ENCODE measurements at places on chromosomes 7 and 10.

DNA sequence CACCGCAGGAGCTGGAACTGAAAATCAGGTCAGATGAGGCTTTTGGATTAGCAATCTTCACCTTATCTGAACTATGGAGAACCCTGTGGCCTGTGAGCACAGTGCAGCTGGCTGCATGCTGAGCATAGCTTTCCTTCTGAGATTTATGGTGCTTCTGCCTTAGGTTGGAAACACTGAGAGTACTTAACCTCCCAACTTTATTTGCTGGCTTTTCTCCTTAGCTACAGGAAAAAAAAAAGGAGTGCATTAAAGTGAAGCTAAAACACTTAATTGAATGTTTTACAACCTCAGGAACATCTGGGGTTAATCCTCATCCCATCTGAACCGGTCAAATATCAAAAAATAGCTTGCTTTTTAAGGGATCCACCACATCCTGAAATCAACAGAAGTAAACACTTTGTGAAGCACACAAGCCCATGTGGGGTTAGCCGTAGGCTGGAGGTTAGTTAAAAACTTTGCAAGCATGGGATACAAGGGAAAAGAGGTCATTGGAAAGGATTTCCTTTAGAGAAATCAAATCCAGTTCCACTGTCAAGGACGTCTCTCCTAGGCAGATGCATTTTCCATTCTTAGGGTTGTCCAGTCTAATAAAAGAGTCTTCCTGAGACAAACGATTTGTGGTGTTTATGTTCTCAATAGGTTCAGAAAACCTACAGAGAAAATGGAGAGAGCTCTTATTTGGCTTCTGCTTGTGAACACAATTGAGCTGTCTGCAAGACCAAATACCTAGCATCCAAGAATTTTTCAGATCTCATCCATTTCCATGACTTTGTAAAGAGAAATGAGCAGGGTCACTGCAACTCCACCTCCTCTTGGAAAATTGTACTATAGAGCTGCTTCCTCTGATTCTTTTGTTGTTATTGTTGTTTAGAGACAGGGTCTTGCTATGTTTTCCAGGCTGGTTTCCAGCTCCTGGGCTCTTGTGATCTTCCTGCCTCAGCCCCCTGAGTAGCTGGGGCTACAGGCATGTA is 470.4 kb upstream of the IGFBP3 start:
- no peak for DNase-seq

- DNase-seq = no peak
Measured at GRCh38 chr10:124482876-124483275, 21.3 kb downstream of the LHPP start.

DNA sequence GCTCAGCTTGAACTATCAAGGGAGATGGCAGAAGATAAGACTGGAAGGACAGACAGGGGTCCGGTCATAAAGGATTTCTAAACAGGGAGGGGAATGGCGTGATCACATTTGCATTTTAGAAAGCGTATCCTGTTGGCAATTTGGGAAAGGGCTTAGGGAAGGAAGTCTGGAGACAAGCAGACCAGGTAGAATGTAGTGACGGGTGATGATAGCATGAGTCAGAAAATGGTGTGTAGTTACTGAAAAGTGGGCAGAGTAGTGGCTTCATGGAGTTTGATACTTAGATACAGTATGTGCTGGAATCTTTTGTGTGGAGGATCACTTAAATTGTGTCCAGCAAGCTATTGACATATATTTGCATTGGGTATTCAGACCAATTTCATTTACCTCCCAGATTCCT is 61.2 kb downstream of the LRGUK start:
- DNase-seq = no peak

DNA sequence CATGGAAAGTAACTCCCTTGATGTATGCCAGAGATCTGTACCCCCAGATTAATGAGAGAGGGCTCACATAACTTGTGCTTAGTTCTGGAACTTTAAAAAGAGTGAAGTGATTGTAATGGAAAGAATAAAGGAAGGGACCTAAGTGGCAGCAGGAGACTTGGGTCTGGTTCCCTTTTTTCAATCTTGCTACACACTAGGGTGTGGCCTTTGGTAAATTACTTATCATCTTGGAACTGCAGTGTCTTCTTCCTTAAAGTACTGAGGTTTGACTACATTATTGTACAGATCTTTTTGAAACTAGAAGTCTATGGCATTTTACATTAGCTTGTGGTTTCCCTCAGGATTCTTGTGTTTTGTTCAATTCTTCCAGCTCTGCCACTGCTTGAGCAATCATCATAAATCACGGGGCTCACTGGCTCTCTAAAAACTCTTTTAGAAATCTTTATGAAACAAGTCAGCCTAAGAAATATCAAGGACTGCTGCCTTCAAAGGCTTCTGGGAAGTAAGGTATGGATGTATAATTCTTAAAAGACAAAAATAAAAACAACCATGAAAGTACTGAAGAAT is 22.5 kb upstream of the CHRM2 start:
- no peak for DNase-seq

DNA sequence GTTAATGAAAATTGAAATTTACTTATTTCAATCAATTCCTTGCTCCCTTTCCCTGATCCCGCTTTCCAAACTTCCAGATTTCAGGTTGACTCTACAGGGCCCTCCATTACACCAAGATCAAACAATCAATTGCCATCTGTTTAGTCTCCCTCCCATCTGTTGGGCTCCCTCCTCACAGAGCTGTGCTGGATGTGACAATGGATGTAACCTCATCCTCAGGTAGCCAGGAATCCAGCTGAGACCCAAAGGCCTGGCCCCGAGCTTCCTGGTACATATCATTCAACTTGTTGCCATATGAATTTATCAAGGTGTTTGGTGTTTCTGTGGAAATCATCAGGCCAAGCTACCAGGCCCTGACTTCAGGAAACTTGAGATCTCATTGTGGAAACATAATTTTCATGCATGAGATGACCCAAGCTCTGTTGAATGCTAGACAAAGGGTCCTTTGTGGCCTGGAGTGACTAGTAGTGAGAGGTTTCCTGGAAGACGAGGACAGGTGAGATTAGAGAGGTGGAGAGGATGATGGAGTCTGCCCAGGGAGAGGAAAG is 148.6 kb upstream of the PDE1C start:
- DNase-seq = no peak

DNA sequence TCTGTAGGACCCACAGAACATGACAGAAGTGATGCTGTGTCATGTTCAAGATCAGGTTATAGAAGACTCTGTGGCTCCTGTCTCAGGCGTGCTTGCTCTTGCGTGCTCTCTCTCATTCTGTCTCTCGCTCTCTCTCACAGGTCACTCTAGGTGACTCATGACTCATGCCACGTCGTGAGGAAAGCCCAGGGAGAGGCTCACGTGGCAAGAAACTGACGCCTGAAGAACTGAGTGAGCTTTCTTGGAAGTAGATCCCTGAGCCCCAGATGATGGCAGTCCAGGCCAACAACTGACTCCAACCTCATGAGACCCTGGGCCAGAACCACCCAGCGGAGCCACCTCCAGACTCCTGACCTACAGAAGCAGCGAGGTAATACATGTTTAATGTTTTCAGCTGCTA is 103.3 kb downstream of the DNMBP start:
- no peak for DNase-seq

DNA sequence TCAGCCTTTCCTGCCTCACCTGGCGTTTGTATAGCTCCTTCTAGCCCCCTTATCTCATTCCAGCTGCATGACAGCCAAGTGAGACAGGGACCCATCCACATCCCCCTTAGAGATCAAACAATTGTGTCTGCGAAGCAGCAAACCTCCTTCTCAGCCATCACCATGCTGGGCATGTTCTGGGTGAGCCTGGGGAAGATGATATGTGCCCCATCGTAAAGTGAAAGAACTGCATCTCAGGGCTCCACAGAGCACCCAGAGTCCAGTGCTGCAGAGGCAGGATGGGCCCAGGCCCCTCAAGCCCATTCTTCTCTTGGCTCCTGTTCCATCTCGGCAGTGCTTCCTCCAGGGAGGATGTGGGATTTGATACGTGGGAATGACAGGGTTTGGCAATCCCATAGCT is 43.2 kb downstream of the FIGNL1 start:
- DNase-seq = no peak

- DNase-seq = no peak
Measured at GRCh38 chr10:74262856-74263255, 111.8 kb downstream of the ADK start.

- DNase-seq = no peak
Measured at GRCh38 chr7:34875481-34875880, 161.8 kb downstream of the DPY19L1 start.

DNA sequence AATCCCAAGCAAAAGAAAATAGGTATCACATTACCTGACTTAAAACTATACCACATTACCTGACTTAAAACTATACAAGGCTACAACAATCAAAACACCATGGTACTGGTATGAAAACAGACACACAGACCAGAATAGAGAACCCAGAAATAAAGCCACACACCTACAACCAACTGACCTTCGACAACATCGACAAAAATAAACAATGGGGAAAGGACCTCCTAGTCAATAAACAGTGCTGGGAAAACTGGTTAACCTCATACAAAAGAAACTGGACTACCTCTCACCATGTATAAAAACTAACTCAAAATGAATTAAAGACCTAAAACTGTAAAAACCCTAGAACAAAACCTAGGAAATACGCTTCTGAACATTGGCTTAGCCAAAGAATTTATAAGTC is 22.5 kb downstream of the SNX13 start:
- no peak for DNase-seq

DNA sequence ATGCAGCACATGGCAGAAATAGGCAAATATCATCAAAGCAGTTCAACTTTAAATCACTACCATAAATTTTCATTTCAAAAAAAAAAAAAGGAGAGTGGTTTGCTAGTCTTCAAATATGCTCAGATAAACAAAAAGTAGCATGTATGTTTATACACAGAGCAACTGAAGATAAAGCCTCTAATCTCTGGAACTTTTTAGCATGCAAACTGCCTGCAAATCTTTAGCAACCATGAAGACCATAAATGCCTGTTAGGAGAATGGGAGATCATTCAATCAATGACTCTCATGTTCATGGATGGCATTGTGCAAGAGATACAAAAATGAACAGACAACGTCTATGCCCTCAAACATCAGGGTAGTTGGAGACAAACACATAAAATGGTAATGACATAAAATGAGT is 57.3 kb downstream of the ORC5 start:
- DNase-seq = no peak

GRCh38 chr10:48333856-48334255 is 27.4 kb downstream of the MAPK8 start:
- no peak for DNase-seq

Data from SJSA1 (cell line).